ENCODE measurements at places on chromosomes 3 and 15. TPM values are rescaled to one million over a fixed set of nuclear protein-coding genes. Genes with fewer than 3 reads are reported as not detected.

TIGIT gene
- total RNA-seq = not detected

TMEM45A gene
- total RNA-seq = 13.2 TPM

SLC27A2 gene
- 0.50 TPM for total RNA-seq

CYP11A1 gene
- total RNA-seq = 0.84 TPM

GOLGA8K gene
- not detected for total RNA-seq

PRR20G gene
- not detected for total RNA-seq

FBLN2 gene
- total RNA-seq = 15.9 TPM

ANKUB1 gene
- not detected for total RNA-seq

Data from bronchus fibroblast of lung (primary cell).